ENCODE measurements at places on chromosomes 5 and 9. TPM values are rescaled to one million over a fixed set of nuclear protein-coding genes. Genes with fewer than 3 reads are reported as not detected.

FNBP1 gene
- total RNA-seq: 6.5 TPM

HTR1A gene
- not detected for total RNA-seq

ADAMTS19 gene
- total RNA-seq: 0.13 TPM

RACK1 gene
- total RNA-seq: 3,671 TPM

TPPP gene
- total RNA-seq: 1.1 TPM

CYSRT1 gene
- 2.9 TPM for total RNA-seq

EXOSC2 gene
- 12.5 TPM for total RNA-seq

RORB gene
- under 0.01 TPM for total RNA-seq

MCTP1 gene
- total RNA-seq: 23.7 TPM

SLC34A1 gene
- total RNA-seq: not detected

LMX1B gene
- total RNA-seq: 0.63 TPM

TAS2R1 gene
- not detected for total RNA-seq

SNCAIP gene
- 5.2 TPM for total RNA-seq

IFNA13 gene
- not detected for total RNA-seq

BRIX1 gene
- 9.4 TPM for total RNA-seq

SPINK6 gene
- total RNA-seq: not detected

CTXN3 gene
- total RNA-seq: not detected

SLC44A1 gene
- total RNA-seq: 23.6 TPM

PCDHGA11 gene
- total RNA-seq: 10.4 TPM

FGF1 gene
- 0.25 TPM for total RNA-seq

LIFR gene
- total RNA-seq: 11.2 TPM

TMEM252 gene
- total RNA-seq: not detected

OTP gene
- total RNA-seq: not detected

All from mesangial cell (primary cell).